ENCODE measurements at places on chromosomes 2 and 18. TPM values are rescaled to one million over a fixed set of nuclear protein-coding genes. Genes with fewer than 3 reads are reported as not detected.

The NEU2 gene
- not detected for total RNA-seq

DNA sequence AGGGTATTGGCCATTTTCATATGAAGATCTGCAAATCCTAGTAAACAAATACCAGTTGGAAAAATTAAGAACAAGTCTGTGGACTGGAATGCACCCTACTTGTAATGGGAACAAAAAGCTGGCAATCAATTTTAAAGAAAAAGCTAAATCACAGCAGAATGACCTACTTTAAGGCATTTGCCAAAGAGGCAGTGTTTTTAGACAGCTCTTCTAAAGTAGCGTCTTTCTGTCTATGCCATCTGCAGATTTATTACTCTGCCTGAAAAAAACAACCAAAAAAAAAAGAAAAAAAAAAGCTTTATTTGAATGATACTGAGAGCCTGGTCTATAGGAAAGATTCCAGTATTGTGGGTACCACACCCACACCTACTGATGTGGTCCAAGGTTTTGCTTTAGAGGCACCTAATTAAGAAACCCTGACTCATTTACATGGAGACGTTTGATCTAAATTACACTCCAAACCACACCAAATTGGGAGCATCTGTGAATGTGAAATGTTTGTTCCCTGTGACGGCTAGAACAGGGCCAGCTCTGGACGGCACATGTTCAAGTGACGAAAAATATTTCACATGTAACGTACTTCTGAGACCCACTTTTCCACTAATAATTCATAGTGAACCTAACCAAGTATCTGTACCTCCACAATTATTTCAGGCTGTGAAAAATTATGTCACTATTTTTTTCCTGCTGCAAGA, 597.1 kb downstream of the ARHGAP15 start:
- DNase-seq, result no peak

DNA sequence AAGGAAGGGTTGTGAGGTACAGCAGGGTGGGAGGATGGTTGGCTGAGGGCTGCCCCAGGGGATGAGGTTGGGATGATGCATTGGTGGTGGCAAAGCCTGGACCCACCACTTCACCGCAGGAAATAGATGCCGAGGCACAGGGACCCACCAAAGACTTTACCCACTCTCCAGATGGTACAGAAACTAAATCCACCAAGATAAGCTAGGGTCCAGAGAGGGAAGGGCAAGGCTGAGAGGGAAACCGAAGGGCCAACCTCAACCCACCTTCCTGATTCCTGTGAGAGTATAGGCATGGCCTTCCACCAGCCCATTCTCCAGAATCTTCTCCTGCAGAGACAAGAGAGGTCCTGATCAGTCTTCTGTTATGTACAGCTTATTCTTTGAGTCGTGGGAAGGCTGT, 18.1 kb downstream of the CAPN14 start:
- DNase-seq, result no peak

- no peak for DNase-seq
Measured at GRCh38 chr2:149173220-149173619, 134.7 kb downstream of the LYPD6B start.

- DNase-seq, result no peak
Measured at GRCh38 chr2:3572620-3573019, 2.4 kb upstream of the RPS7 start.

DNA sequence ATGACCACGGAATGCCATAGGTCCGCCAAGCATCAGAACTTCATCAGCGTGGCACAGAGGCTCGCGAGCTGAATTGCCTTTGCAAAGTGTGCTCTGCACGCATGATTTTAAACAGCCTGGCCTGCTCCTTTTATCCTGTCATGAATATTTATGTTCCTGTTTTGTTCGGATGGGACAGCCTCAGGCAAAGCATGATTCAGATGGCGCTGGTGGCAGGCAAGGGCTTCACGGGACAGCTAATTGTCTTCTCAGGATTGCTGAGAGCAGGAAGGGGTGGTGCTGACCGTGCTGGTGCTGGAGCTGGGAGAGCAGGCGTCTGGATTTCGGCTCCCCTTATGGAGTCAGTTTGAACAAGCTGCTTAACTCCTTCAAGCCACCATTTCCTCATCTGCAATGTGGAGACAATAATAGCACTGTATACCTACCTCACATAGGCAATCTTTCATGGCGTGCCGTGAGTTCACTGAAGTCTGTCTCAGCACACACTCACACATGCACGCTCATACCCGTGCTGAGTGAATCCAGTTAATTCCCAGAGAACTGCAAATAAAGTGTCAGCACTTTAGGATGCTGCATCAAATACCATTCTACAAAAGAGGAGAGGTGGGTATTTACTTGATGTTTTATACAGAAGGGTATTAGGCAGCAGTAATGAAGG, 79.7 kb upstream of the APCDD1 start:
- no peak for DNase-seq

The ZNF385B gene
- total RNA-seq, result 1.2 TPM

The ITGB6 gene
- total RNA-seq, result 152 TPM

DNA sequence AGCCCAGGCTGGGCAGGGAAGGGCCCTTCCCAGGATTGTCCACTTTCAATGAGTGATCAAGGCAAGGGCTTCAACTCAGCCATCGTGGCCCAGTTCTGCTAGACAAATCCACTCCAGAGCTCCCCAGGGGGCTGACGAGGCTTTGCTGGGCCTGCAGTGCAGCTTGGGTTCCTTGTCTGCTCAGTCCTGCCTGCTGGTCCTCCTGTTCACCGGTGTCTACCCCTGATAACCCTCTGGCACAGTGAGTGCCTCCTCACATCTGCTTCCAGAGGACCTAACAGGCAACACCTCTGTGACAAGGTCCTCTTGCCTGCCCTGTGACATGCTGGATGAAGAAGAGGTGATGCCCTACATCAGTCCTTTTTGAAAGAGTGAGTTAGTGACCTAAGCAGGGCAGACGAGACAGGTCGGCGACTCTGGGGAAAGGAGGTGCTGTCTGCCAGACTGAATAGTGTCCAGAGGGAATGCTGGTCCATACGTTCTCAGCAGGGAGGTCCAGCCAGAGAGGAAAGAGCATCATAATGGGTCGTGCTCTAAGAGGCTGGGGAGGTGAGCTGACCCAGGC, 20.9 kb upstream of the KCNF1 start:
- DNase-seq, result no peak

DNA sequence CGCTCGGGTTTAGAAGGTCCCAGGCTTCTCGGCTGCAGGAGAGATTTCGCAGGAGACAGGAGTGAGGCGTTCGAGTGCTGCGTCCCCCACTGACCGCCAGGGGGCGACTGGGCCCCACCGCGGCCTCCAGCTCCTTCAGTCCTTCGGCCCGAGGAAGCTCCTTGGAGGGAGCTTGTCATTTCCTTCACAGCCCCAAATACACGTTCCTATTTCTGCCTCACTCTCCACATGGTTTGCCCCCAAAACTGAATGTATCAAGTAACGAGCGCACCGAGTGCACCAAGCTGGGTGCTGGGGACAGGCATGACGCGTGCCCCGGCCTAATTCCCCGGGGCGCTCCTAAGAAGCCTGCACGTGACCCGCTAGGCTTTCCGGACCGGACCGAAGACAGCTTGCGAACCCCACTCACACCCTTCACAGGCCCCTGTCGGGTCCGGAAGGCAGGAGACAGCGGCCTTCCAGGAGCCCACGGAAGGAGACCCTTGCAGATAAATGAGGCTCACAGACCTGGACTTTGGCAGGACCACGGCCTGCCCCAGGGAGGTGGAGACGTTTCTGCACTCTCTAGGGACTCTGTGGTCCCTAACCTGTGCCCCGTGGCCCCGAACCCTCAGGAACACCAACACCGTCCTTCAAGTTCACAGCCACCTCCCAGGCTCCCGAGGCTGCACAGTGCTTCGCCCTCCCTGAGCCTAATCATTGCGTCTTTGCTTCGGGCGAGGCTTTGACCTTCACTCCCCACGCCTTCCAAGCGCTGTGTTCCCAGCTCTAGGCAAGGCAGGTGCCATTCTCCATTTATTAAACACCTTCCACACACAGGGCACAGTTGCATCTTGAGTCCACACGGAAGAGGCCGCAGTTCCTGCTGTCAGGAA, 13.0 kb upstream of the FAHD2A start:
- peak; percentile 62 for DNase-seq

The GAL3ST2 gene
- 0.47 TPM for total RNA-seq

DNA sequence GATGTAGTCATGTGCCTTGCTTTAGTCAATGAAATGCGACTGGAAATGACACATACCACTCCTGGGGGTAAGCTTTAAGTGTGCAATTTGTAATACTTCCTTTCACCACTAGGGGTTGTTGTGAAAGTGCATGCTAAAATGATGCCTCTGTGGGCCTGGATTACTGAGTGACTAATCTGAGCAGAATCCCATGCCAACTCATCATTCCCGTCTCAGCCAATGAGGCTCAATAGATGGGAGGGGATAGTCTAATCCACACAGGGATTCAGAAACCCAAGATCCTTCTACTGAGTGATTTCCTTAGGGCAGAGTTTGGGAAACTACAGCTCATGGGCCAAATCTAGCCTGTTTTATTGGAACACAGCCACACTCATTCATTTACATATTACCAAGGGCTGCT, 54.0 kb downstream of the HRH4 start:
- DNase-seq, result peak; percentile 22

DNA sequence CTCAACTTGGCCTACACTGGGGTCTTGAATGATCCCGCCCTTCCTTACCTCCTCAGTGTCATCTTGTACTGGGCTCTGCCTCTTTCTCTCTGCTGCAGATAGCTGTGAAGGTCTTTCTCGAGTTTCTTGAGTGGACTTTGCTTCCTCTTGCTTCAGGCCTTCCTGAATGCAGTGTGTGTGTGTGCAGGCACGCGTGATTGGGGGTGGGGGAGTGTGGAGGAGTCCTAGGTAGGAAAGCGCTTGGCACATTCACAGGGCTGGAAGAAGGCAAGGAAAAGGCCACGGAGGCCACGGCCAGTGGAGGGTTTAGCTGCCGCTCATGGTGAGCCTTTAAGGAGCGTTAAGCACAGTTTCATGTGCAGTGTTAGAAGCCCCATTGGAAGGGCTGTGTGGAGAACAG, 5.5 kb downstream of the RALB start:
- DNase-seq, result no peak

The METAP1D gene
- 11.0 TPM for total RNA-seq

DNA sequence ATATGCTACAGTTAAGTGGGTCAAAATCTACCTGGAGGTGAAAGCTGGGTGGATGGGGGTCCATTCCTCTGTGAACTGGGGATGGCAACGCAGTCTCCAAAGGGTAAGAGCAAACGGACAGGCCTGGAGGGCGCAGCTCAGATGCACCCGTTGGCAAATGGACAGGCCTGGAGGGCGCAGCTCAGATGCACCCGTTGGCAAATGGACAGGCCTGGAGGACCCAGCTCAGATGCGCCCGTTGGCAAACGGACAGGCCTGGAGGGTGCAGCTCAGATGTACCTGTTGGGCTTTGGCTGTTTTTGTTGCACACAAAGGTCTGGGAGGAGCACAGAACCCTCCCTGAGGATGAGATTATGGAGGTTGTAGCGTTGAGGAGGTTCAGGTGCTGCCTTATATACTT, 33.7 kb downstream of the RBFA start:
- DNase-seq, result no peak

DNA sequence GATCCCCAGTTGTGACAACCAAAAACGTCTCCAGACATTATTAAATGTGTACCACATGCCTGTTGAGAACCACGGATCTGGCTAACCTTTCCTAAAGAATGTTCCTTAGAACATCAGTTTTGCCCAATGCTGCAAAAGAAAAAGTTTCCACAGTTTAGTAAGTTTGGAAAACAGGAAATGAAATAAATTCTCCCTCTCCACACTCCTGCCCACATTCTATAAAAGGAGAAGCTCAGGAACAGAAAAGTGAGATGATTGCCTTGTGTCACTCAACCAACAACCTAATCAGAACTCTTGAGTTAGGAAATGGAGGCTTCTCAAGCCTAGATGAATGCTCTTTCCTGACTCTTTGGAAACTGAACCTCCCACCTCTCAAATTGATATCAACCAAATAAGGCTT, 56.1 kb upstream of the NFE2L2 start:
- DNase-seq, result no peak

All from myocyte (in vitro differentiated cells).